ENCODE measurements at places on chromosomes 2 and 18.

- DNase-seq, result peak; percentile 8
These were observed 14.5 kb upstream of the DARS1 start for GRCh38 chr2:135999899-136000298.

DNA sequence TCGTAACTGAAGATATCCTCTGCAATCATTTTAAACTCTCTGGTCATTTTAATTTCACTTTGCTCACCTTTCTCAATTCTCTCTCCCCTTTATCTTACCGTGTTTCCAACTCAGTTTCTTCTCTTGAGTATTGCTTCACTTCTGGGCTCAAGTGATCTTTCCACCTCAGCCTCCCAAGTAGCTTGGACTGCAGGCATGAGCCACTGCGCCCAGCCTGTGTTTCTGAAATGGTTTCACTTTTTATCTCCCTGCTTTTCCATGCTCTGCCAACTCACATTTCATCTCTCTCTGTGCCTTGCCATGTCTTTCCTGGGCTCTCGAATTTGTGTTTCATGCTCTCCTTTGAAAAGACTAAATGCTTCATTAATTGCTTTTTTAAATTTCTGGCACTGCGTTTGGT, 30.5 kb upstream of the TMEM131 start:
- no peak for DNase-seq

DNA sequence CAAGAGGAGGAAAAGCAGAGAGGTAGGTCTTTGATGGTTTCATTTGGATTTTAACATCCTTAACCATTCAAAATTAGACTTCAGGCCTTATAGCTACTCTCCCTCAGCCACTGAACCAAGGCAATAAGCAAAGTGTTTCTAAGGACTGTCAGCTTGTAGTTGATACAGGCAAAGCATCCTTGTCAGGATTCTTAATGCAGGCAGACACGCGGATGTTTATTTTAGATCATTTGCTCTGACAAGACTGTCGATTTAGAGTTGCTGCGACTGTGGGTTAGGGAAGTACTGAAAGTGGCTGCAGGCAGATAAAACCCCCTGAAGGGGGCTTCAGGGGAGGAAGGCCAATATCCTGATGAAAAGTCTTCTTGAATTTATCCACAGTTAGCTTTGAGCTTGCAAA, 46.6 kb downstream of the CDH20 start:
- no peak for DNase-seq

DNA sequence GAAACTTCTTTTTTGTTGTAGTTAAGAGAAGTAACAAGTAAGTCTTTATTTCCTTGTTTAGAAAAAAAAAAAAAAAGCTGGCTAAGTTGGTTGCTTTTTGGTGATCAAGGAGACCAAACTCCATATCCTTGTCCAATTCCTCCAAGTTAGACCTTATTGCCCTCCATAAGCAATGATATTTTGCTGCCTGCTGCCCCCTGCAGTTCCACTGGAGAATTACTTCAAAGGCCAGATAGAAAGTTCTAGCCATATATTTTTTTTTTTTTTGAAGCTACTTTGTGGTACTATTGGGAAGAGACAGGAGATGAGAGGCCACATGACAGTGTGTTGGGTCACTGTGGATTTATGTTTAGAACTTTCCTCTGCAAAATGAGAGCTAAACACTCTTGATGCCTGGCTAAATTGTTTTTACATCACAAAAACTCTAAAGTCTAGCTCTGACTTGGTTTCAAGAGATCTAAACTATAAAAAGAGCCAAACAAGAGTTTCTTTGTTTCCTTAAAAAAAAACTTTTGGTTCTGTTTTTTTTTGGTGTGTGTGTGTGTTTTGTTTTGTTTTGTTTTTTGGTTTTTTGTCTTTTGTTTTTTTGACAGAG, 80.7 kb upstream of the RASGRP3 start:
- DNase-seq, result peak; percentile 55

- no peak for DNase-seq
These were observed 17.5 kb downstream of the IGFBP2 start for GRCh38 chr2:216650626-216651257.

DNA sequence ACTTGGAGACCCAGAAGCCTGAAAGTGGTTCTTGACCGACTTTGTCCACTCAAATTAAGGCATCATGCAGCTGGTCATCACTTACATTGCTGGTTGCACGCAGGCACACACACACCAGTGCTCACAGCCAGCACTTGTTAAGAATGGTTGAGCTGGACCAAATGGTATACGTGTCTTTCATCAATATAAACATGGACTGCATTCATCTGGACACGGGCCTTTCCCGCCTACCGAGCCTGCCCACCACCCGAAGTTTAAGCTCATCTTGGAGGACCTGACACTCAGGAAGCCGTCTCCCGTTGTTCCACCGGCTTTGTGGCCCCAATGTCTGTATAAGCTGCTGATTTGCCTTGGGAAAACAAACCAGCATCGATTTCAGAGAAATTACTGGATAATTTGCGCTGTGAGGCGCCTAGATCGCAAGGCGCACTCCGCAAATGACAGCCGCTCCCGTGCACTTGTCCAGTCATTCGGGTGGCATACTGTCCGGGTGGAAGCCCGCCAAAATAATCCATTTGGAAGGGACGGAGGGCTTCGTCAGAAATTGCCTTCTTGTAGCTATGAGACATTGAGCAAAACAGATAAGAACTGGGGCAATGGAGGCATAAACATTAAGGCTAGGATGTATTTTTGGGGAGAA, 40.1 kb upstream of the AKAIN1 start:
- DNase-seq, result peak; percentile 73

DNA sequence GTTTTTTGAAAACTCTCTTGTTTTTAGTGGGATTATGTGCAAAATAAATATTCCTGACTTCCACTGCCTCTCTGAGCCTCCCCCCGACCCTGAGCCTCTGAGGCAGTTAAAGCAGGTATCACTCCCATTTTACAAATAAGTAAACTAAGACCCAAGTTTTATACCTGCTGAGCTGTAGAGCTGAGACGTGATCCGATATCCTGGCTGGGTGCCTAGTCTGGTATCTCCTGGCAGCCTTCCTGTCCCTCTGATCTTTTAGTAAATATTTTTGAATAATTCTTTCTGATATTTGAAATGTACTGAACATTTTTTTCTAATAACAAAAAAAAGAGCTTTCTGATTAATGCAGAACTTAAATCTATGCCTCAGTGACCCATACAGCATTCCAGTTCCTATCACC, 108.3 kb upstream of the NOSTRIN start:
- DNase-seq, result no peak

DNA sequence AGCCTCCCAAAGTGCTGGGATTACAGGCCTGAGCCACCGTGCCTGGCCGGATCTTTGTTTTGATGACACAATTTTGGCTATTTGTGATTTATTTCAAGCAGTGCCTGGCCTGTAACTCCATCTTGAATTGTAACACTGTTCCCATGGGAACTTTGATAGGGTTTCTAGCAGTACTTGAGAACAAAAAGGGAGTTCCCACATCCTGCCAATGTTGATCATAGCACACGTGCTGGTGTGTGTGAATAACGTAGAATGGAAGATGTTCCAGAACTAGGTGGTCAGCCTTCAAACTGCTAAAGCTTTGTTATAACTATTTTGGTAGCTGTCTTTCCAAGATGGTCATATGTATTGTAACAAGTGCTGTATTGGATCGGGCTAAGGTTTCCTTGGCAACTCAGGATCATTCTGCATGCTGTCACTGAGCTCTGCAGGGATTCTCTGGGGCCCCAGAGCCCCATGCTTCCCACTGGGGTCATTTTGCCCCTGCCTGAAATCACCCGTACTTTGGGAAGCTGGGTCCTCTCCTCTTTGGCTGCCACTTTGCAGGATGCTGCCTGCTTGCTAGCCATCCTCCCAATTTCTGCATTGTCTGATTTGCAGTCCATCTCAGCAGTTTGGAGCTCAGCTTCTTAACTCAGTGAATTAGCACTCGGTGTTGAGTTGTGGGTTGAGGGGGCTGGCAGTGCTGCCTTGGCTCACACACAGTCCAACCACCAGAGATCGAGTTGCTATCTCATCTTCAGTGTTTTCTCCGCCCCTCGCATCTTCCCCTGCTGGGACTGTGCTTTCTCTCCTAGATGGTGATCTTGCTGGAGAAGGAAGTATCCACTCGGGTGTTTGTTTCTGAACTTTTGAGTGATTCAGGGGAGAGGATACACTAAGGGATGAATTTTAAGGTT, 26.8 kb downstream of the SH3RF3 start:
- no peak for DNase-seq

DNA sequence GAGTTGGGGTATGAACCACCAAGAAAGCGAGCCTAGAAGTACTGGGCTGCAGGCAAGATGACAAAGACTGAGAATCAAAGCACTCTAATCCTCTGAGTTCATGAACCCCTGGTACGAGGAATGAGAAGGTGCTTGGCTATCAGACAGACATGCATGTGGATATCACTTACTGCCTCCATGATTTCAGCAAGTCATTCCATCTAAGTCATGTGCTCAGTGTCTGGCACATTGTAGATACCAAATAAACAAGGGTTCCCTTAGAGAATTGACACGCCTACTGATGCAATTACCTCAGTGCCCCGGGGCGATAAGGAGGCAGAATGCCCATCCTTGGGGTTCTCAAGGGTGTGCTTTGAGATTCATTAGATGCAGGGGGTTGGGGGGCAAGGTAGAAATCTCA, 125.6 kb upstream of the PKDCC start:
- DNase-seq, result no peak

DNA sequence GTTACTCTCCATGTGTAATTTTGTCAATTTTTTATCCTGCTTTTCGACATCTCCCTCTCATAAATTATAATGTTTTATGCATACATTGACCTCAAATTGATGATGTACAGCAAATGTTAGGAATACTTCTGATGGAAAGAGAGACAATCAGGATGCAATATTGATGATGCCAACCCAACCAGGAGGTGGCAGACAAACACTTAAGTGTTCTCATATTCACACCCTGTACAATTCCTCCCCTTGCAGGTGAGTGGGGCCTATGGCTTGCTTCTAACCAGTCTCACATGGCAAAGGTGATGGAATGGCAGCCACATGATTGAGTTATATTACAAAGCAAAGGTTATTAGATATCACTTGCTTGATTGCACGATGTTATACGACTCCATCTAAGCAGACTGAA, 594.3 kb upstream of the REG3G start:
- peak; percentile 18 for DNase-seq

GRCh38 chr2:165868211-165868610, 74.2 kb upstream of the GALNT3 start:
- peak; percentile 96 for DNase-seq

- DNase-seq, result no peak
These were observed 341.4 kb downstream of the TNS1 start for GRCh38 chr2:217661378-217661777.

DNA sequence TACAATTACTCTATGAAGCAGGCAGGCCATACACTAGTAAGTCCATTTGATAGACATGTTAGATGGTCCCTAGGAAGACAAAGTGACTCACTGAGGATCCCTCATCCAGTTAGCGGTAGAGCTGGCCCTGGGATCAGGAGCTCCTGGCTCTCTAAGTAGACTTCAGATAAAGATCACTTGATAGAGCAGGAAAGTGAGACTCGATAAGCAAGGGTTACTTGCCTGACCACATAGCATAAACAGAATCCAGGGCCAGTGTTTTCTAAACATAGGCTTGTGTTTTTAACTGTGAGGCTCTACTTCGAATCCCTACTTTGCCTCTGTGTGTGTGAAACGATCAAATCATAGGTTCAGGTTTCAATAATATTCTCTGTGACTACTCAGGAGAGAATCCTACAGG, 355.2 kb upstream of the TRIB2 start:
- no peak for DNase-seq

DNA sequence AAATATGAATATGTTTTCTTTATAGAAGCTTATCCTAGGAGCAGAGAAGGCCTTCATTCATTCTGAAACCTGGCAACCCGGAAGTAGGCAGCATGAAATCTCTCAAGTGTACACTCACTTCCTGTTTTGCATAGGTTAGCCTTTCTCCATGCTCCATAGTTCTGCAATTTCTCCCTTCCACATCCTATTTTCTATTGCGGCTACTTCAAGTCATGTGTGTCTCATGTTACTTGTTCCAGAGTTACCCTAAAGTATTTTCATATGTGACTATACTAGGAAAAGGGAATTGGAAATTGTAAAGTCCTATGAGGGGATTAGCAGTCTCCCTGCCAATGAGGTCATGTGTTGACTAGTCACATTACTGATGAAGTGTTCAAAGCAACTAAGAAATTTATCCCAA, 320.6 kb downstream of the NCKAP5 start:
- DNase-seq, result no peak

DNA sequence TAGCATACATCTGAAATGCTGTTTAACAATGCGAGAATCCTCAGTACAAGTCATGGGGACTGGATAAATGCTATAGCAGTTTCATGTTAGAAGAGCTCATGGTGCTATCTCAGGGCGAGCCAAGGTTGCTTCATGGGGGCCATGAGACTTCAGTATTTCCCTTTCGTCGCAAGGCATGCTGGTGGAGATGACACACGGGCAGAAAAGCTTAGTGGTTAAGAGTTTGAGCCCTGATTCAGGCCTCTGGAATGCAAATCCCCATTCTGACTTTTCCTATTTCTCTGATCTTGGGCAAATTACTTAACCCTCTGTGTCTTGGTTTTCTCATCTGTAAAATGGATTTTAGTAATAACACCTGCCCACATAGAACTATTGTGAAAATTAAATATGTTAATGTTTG, 57.4 kb upstream of the EPHA4 start:
- DNase-seq, result no peak

GRCh38 chr2:232714969-232715368, 17.8 kb downstream of the GIGYF2 start:
- DNase-seq, result no peak

GRCh38 chr2:178830451-178830850, 23.2 kb upstream of the TTN start:
- DNase-seq, result no peak

GRCh38 chr2:84779781-84780180, 101.1 kb downstream of the TRABD2A start:
- no peak for DNase-seq

GRCh38 chr18:49588971-49589370, 27.1 kb downstream of the LIPG start:
- DNase-seq, result peak; percentile 86

DNA sequence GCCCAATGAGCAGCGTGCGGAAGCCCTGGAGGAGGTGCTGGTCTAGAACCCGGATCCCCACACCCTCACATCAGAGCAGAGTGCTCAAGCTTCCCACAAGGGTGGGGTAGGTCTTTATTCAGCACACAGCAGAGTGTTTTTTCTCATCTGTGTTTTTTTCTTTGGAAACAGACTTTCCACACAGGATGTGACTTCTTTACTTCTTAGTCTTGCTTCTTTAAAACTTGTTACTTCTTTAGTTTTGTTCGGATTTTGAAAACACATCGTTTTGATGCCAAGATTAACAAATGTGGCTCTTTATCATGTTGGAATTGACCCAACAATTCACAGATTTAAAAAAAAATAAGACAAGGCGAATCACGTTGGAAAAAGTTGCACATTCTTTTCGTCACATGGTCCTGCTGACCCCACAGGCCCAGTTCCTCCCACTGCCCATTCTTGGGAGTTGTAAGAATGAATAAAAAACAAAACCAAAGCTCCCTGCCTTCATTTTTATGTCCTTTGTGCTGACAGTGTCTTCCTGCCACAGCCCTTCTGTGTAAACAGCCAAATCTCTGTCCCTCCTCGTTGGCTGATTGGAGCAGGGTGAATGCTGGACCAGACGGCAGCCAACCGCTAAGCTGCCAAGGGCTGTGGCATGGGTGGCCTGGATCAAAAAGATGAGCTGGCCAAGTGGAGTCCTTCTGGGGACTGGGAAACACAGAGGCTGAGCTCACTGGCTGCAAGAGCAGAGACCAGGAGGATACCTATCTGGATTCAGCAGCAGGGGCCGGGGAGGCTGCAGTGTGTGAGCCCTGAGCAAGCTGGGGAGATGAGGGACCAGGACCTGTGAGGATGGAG, 81.6 kb downstream of the TWIST2 start:
- DNase-seq, result no peak

GRCh38 chr2:68800027-68800401, 65.4 kb downstream of the ARHGAP25 start:
- no peak for DNase-seq

Measured in NCI-H524 (cell line).